ENCODE measurements at places on chromosomes 13 and 19.

GRCh38 chr13:105971738-105972137 lies 563.7 kb downstream of the EFNB2 start:
- no peak for DNase-seq

- DNase-seq = no peak
Observed at GRCh38 chr13:100334214-100334613, 245.3 kb downstream of the PCCA start.

DNA sequence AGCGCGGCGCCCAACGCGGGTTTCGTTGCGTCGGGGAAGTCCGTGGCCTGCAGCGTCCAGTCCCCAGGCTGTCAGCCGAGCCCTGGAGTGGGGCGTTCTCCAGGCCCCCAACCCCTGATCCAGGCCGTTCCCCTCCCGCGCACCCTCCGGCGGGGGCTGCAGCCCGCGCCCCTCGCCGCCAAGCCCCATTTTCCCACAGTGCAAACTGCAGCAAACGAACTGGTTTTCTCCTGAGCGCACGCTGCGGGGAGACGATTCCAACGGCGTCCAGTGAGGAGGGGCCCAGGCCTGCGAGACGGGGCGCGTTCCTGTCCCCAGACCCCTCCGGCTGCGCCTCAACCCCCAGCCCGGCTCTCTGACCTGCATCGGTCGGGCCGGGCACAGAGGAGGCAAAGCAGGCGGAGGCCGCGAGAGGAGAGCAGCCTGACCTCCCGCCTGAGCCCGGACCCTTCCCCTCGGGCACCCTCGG lies 4.4 kb upstream of the ONECUT3 start:
- DNase-seq = no peak

DNA sequence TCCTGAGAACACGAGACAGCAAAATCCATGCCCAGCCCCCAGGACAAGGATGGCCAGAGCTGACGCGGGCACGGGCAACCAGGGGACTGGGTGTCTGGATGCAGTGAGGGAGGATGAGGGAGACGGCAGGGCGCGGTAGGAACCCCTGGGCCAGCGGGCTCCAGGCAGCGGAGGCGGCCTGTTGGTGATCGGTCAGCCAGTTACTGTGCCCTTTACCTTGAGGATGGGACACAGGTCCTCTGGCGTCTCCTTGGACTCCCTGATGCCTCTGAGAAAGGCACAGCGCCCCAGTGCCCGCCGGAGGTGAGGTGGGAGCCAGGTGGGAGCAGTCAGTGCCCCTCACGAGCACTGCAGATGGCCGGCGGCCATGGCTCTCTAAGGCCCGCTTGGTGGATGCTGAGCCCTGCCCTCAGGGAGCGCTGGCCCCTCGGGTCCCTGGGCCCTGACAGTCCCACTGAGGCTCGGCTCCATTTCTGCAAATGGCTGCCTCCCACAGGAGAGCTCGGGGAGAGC lies 31.2 kb downstream of the C13orf46 start:
- no peak for DNase-seq

DNA sequence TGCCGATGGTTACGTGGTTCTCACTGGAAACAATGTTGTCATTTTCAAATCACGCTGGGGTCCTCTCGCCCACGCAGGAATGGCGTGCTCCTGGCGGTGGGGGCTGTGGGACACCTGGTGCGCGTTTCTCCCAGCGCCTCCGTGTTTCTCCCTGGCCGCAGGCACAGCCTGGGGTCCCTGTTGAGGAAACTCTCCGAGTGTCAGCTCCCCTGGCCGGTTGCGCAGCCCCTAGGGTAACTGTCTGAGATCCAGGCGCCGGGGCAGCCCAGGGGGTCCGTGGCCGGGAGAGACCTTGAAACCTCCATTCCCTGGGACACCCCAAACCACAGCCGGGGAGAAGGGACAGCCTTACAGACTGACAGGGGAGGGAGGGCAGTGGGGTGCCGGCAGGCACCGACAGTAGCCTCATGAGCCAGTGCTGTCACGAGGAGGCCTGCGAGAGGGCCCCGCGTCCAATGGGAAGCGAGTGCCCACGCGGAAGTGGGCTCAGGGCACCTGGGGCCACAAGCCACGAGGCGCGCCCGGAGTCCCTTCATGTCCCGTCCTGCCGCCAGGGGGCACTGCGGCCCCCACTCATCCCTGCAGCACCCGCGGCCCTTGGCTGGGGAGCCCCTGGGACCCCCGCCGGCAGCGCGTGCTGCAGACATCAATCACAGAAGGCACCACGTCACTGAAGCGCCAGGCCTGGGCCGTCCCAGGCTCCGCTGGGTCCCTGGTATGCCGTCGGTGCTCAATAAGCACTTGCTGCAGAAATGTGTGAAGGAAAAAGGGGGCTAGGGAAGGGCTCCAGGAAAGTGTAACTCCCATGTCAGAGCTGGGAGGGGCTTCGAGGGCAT lies 9.5 kb downstream of the ADAMTSL5 start:
- peak; percentile 79 for DNase-seq

- DNase-seq = no peak
Observed at GRCh38 chr19:41796362-41796761, at the start of gene CEACAM3. Gene CEACAM3 (plus strand): TSS chr19:41796587. CDS start chr19:41796678, 91 bp downstream.

DNA sequence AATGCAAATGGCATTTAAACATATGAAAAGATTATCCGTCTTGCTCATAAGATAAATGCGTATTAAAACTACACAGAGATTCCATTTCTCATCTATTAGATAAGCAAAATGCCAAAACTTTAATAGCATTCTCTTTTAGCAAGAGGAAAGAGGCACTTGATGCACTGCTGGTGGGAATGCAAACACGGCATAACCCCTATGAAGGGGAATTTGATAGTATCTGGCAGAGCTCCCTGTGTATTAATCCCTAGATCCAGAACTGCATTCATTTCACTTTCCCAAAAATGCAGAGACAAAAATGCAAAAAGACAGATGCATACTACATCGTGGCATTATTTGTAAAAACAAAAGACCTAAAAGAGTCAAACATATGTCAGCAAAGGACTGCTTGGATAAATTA lies 193.6 kb upstream of the STARD13 start:
- no peak for DNase-seq

DNA sequence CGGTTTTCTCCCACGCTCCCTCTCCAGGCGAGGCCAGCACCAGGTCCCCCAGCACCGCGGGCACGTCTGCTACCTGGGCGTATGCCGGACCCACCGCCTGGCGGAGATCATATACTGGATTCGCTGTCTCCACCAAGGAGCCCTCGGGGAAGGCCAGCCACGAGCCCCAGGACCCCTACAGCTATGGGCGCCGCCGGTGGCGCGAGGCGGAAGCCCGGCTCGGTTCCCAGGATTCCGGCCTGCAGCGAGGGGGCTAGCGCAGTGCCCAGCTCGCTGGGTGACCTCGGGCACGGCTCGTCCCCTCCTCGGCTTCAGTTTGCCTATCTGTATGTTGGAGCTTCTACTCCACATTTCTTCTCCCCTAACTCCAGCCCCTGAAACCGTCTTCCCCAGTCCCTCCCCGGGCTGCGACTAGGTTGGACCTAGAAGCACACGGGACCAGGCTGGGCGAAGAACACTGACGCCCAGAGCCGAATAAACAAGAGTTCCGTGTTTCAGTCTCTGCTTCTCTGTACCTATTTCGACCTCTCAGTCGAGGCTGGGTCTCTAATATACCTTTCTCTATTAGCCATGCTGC lies 749 bp upstream of the CPT1C start:
- DNase-seq = no peak

GRCh38 chr13:26836626-26837025 lies 76.0 kb upstream of the GPR12 start:
- no peak for DNase-seq

DNA sequence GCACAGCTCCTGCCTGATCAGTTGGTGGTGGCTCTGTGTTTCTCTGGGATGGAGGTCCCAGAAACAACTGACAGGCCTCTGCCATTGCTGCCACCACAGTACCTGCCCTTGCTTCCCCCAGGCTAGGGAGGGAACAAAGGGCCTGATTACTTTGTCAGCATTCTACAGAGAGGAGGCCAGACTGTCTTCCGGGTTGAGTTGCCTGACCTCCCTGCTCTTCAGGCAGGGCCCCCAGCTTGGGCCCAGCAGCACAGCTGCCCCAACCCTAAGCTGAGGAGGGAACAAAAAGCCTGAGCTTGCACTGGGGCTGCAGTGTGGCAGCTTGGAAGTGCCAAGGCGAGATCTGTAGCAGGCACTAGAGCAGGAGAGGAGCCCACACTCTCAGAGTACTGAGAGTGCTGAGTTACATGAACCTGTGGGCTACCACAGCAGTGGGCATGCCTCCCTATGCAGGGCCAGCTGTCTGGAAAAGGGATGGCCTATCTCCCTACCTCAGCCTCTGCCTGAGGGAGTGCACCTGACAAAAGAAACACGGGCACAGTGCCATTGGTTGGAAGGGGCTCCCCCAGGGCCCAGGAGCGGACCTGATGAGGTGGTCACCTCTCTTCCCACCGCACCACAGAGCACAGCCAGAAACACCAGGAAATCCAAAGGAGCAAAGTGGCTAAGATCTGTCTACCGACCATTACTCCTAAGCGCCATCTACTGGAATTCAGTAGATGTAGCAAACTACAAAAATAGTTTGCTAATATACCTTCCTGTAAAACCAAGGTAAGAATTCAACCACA lies 24.4 kb downstream of the SLC25A15 start:
- peak; percentile 21 for DNase-seq
